Adipocyte (in vitro differentiated cells): ENCODE measurements at places on chromosomes 16 and 17.

GRCh38 chr16:29760567-29761279 is 14.9 kb upstream of the C16orf54 start:
- no peak for DNase-seq

DNA sequence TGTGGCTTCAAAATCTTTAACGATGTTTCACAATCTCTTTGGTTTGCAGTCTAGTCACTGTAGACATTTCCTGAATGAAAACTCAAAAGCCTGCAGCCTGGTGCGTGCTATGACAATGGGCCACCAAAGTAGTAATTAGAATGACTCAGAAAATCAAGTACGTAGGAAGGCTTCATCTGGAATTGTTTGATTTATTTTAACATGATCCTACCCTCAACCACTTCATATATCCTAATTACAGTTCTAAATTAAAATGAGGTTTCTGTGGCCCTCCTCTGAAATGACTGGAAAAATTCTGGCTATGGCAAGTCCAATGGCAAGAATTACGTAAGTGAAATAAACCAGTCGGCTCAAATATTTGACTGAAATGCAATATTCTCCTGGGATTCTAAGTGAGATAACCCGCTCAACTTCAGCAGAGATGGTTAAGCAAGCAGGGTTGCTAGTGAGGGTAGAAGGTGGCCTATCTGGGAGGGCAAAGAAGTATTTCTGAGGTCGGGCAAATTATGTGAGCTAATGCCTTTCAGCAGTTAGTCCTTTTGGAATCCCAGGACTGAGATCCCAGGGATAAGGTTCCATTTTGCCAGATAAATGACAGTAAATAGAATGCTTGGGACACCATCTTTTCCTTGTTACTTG is 145.6 kb upstream of the MYOCD start:
- DNase-seq, result peak; percentile 31

DNA sequence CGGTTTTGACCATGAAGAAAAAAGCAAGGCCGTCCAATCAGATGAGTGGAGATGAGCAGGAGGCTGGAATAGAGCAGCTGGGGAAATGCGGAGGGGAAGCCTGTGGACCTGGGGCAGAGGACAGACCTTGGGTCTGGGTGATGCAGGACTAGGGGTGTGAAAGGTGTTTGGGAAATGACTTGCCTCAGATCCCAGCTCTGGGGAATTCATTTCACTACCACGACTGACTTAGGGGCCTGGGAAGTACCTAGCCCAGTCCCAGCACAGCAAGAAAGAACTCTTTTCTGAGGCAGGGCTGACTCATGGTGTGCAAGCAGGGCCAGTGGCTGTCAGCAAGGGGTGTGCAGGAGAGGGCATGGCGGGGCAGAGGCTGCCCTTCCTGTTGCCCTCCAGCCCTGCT is 14.8 kb downstream of the DNAI2 start:
- DNase-seq, result no peak

DNA sequence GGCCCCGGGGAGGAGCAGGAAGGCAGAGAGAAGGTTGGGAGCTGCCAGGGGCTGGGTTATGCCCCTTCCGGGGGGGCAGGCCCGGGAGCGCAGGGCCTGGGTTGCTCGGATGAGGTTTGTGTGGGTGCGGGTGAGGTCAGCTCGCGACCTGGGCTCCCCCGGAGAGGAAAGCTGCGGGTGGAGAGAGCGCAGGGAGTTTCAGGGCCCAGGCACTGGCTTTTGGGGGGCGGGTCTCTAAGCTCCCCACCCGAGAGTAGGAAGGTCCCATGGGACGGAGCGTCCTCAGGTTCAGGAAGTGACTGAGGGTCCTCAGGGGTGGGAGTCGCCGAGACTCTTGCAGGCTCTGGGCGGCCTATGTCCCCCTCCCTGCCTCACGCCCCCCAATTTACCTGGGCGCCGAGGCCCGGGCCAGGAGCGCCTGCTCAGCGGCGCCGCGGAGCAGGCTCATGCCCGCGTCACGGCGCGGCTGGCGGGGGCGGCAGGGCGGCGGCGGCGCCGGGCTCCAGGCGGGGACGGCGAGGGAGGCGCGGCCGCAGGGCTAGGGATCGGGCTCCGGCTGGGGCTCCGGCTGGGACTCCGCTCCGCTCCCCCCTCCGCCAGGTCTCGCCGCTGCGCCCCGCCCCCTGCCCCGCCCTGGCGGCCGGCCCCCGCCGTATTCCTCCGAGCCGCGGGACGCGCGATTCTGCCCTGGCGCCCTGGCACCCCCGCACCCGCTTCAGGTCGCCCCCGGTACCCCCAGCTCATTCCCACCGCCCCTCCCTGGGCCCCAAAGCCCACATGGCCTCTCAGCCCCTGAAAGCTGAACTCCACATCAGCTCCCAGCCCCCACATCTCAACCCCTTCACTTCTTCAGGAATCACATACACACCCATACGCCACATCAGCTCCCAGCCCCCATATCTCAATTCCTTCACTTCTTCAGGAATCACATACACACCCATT is at the start of gene DOK4:
Gene DOK4, minus strand, starts transcription at position 578 of the 942 bp plus-strand sequence. CDS start 6,986 bp downstream, outside the sequence.
- DNase-seq, result peak; percentile 93
